ENCODE measurements at places on chromosomes 1 and 21.
A peak's percentile ranks its signal among the peaks of the same experiment; 100 is the strongest.

- no peak for DNase-seq
Observed at GRCh38 chr1:148264374-148265276, 112.5 kb upstream of the NBPF11 start.

DNA sequence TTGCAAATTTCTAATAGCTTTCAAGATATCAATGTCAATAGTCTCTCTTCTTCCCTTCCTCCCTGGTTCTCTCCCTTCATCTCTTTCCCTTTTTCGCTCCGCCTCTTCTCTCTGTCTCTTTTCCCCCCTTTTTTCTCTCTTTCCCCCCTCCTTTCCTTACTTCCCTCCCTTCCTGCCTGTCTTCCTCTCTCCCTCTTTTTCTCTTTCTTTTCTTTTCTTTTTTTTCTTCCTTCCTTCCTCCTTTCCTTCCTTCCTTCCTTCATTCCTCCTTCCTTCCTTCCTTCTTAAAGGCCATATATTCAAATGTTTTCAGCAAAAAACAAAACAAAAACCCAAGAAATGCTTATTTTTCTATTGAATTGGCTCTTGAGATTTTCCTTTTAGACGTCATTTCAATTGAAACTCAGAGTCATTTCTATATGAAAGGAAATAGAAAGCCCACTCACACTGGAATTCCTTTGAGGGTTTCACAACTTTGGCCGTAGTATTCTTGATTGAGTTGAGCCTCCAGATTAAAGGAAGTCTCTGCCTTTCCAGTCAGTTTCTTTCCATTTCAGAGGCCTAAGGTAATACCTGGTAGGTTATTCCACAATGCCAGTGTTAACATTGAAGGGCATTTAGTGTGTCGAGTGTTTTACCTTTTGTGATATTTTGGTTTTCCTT lies 551.5 kb downstream of the LMO4 start:
- DNase-seq: no peak

- DNase-seq: peak; percentile 88
Observed at GRCh38 chr21:40841524-40842196, 5.3 kb downstream of the DSCAM start.

DNA sequence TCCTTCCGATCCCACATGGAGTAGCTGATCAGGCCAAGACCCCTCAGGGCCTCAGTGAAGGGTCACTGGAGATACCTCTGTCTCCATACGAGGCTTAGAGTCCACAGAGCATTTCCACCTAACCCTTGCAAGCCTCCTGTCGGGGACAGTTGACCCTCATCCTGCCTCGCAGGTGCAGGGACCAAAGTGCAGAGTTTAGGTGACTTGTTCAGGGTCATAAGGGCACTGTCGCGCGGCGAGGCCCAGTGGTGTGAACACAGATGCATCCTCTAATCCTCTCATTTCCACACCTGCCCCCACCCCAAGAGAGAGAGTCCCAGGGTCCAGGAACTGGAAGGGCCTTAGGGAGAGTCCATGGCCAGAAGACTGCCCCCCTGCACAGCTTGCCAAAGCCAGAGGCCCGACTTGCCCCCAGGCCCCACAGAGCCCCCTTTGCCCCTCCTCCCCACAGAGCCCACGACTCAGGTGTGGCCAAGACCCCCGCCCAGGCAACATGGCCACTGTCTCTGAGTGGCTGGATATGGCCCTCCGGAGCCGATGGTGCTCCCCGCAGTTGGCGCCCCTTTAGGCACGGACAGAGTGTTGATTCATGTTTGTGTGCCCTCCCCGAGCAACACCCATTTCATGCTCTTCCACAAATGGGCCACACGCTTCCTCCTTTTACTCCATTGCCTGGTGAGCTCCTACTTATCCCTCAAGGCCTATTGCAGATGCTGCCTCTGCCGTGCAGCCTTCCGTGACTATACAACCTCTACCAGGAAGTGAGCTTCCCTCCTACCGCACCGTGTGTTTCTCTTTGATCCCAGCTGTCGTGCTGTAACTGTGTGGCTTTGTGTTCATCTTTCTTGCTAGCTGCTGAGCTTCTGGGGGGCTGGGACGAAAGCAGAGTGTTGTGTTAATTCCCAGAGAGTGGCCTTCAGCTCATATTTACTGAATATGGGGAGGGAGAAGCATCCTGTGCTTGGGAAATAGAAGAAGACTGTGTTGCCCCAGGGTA lies 1.7 kb downstream of the TRPM2 start:
- no peak for DNase-seq

Data from NCI-H524 (cell line).